ENCODE measurements at places on chromosomes 7 and 10.
A peak's percentile ranks its signal among the peaks of the same experiment; 100 is the strongest.

GRCh38 chr10:127346604-127347003 lies 150.2 kb upstream of the INSYN2A start:
- no peak for DNase-seq

GRCh38 chr7:130699686-130700085 lies 13.3 kb upstream of the TSGA13 start:
- no peak for DNase-seq

- no peak for DNase-seq
Observed at GRCh38 chr7:3010161-3010560, 33.5 kb downstream of the CARD11 start.

GRCh38 chr10:116948530-116948870 lies 56.5 kb downstream of the SHTN1 start:
- DNase-seq, result no peak

DNA sequence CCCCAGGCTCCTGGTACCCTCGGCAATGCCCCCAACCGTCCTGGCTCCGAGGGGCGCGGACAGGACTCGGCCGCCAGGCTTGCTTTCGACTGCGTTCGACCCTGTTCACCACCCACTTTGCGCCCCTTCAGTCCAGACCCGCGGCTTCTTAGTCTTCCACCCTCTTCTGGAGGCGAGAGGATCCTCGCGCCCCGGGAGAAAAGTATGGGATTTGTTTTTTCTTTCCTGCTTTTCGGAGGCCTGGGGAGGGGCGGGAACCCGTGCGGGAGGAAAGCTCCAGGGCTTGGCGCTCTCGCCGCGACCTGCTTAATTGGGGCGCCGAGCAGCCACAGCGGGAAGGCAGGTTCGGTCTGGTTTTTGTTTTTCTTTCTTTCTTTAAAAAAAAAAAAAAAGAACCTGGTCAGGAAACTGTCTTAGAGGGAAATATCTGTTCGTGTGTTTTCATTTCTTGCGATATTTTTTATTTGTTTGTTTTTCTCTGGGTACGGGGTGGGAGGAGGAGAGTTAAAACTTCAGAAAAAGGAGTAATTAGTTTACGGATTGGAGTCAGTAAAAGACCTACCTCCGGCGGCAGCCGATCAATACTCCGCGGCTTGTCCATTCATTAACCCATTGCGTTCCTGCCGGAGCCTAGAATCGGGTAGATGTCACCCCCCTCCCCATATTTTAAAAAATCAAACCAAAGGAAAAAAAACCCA lies 1.6 kb downstream of the EMX2 start:
- no peak for DNase-seq

DNA sequence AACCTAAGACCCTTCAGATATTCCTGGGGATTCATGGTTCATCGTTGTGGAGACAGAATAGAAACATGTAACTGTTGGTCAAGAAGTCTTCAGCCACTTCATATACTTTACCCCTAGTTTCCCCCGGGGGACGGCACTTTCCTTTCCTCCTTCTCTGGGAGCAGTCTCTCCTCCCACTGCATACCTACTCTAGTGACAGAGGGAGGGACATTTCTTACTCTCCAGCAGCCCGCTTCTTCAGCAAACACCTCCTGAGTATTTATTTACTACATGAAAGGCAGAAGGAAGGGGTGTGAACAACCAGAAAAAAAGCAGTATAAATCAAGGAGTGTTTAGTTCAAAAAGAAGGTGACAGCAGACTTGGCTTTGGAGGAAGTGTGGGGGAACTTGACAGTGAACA lies 69.0 kb downstream of the LHFPL3 start:
- no peak for DNase-seq

GRCh38 chr7:138024343-138024691 lies 22.4 kb upstream of the CREB3L2 start:
- DNase-seq, result no peak

- no peak for DNase-seq
Observed at GRCh38 chr10:75553550-75553949, 122.1 kb downstream of the LRMDA start.

- no peak for DNase-seq
Observed at GRCh38 chr10:133279326-133280226, 2.9 kb upstream of the ADAM8 start.

GRCh38 chr10:944034-944831 lies 12.7 kb upstream of the LARP4B start:
- no peak for DNase-seq

GRCh38 chr7:158314394-158314793 lies 273.2 kb downstream of the PTPRN2 start:
- no peak for DNase-seq

DNA sequence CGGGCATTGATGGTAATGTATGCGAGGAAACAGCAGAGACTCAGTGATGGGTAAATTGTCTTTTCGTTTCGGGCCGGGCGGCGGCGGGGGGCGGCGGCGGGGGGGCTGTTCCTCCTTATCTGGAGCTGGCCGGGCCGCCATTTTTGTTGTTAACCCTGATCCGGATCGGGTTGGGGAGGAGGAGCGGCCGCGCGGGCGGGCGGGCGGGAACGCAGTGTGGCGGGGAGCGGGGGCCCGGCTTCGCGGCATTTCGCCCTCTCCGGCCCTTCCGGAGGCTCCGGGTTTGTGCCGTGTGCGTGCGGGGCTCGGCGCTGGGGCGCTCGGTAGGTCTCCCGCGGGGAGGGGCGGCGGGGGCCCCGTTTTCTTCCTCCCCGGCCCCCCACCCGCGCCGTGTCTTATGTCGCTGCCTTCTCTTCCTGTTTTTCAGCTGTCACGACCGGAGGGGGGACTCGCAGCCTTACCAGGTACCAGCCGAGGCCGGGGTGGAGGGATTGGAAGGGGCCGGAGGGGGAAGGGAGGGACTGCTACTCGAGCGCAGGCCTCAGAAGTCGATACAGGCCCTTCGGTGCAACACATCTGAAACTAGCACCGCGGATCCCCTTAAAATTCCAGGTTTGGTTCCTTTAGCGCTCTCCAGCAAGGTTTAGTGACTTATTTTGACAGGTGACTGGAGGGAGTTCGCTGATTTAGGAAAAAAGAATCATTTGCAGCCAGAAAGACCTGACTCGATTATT lies 820 bp downstream of the WAC start:
- DNase-seq, result peak; percentile 13

DNA sequence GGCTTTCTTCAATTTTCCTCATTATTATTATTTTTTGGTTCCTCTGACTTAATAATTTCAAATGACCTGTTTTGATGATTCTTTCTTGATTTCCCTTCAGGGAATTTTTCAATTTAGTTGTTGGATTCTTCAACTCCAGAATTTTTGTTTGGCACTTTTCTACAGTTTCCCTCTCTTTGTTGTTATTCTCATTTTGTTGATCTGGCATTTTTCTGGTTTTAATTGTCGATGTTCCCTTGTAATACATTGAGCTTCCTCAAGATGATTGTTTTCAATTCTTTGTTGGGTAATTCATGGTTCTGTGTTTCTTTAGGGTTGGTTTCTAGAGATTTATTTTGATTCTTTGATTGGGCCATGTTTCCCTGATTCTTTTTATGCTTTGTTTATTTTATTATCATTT lies 67.8 kb upstream of the DNAJC1 start:
- DNase-seq, result no peak

DNA sequence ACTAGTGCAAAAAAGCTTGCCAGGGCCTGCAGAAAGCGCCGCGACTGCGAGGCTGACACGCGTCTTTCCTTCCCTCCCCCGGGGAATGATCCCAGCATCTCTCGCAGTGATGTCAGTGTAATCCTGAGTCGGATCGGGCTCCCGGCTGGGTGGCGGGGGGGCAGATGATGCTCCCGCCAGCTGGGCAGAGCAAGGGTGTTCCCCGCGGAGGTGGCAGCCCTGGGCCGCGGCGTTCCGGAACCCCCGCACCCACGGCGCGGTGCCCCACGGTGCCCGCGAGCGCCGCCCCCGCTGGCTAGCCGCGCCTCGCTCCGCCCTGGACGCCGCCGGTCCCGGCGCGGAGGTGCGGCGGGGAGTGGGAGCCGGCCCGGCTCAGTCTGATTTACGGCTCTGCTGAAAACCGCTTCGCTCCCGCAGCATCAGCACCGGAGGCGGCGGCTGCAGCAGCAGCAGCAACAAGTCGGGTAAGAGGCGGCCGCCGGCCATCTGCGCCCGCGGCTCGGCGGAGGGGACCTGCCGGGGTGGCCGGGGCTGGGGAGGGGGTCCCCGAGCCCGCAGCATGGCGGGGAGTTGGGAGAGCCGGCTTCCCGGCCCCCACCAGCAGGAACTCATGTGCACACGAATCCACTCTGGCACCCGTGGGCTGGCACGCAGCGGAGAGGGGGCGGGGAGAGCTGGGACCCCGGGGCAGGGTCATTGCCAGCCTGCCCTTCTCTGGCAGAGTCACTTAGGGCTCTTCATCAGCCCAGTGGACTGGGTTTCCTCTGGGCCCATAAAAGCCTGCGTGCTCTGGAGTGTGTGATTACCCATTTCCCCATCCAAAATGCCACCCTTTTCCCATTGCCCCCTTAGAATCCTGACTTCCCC lies at the start of gene ZNF365:
Gene ZNF365 (plus strand): TSS at position 375 of the 867 bp plus-strand sequence. CDS start 1,825 bp downstream, outside the sequence.
- DNase-seq, result peak; percentile 34

DNA sequence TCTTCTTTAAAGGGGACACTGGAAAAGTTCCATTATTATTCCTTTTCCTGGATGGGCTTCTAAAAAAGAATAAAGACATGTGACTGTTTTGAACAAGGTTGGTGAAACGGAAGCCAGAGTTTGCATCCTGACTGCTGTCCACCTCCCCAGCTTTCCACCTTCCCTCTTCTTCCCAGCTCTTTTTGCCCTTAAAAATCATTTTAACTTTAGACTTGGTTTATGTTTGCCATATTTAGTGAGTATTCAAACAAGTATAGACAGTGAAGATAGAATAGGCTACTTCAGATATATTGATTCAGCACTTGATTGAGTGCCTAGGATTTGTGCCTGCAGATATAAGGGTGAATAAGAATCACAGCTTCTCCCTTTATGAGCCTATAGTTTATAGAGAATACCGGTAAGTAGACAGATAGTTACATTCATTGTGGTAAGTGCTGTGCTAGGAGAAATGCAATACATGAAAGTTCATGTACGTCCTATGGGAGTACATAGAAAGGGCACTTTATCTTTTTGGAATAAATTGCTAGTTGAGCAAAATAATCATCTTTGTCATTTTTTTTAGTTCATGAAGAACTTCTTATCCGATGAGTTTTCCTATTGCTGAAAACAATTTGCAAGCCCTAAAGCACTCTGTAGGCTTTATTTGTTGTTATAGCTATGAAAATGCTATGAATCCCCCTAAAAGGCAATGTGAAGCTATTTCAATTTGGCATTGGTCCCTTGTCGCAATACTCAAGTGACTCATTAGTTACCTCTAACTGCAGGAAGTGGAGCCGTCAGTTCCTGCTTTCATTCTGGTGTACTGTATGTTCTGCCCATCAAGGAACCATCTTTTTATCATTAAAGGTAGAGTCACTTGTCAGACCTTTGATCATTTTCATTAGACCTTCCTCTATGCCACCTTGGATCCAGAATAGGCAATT lies 57.2 kb upstream of the STRIP2 start:
- DNase-seq, result no peak

- DNase-seq, result no peak
Observed at GRCh38 chr7:52498366-52498765, 537.1 kb upstream of the POM121L12 start.

DNA sequence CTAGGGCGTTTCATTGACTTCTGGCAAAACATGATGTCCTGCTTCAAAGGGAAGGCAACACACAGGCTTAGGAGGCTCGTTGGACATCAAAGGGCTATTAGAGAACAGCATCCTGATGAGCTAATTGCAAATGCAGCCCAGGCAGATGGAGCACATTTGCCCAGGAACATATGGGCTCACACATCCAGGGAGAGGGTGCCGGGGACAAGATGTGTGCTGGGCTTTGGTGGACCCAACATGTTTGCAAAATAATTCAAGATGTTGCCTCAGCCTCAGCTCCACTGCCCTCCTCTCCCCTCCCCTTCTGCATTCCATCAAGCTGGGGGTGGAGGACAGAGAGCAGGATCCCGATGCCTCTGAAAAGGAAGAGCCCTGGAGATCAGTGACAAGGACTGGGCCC lies 217.1 kb upstream of the ZMIZ1 start:
- DNase-seq, result no peak

GRCh38 chr10:25232204-25232603 lies 57.4 kb downstream of the GPR158 start:
- no peak for DNase-seq

DNA sequence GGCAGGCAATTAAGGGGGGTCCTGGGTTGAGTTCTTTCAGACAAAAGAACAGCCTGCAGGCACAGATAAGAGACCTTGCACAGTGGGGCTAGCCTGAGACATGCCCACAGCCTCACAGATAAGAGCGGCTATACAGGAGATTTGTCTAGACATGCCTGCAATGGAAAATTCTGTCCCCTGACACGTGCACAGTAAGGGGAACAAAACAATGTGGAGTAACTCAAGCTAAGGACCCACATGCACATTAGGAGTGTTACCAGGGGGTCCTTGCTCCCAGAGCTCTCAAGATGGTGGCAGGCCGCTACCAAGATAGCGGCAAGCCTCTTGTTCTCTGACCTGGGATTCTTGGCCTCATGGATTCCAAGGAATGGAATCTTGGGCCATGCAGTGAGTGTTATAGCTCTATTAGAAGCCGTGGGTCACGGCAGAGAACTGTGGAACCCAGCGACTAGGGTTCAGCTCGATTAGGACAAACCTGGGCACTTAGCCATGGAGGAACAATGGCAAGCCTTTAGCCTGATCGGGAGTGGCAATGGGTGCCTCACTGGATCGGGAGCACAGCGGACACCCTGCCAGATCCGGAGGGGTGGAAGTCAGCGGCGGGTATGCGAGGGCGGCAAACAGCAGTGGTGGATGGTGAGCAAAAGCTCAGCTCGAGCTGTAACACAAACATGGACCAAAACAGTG lies 196.9 kb downstream of the CCSER2 start:
- no peak for DNase-seq

- no peak for DNase-seq
Observed at GRCh38 chr10:119667562-119668328, 16.6 kb downstream of the BAG3 start.

DNA sequence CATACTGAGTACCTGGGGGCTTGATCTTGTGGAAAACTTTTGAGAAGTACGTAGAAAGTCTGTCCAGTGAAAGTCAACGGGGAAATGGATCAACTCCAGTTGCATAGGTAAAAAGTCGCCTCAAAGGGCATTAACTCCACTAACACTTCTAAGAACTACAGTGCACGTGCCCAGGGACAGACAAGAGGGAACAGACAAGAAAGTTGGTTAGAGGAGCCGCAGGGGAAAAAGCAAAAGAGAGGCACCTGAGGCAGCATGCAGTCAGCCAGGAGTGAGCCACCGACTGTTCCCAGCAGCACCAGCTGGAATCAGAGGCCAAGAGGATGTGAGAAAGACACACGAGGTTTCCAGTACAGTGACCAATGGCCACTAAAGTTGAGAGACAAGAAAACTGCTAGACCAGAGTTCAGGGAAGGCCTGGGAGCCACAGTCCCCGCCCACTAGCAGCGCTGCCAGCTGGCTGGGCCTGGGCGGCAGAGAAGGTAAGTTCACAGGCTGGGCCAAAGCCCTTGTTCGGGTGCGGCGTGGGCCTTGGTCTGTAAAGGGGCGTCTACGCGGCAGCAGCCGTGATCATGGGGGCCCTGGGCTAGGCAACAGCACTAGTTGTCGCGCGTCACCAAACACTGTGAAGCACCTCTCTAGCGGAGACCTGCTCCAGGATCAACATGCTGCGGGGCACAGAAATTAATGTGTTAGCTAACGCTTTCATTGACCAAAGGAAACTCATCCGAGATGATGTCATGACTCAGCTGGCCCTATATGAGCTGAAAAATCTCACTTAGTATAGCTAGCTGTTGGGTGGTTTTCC lies 14.0 kb downstream of the ITGB1 start:
- no peak for DNase-seq

All from NCI-H774 (cell line).